ENCODE measurements at places on chromosomes 11 and 22.

- DNase-seq = no peak
Measured at GRCh38 chr11:11500744-11501487, 120.9 kb downstream of the GALNT18 start.

GRCh38 chr11:102451041-102451680 is 1.4 kb downstream of the TMEM123 start:
- no peak for DNase-seq

DNA sequence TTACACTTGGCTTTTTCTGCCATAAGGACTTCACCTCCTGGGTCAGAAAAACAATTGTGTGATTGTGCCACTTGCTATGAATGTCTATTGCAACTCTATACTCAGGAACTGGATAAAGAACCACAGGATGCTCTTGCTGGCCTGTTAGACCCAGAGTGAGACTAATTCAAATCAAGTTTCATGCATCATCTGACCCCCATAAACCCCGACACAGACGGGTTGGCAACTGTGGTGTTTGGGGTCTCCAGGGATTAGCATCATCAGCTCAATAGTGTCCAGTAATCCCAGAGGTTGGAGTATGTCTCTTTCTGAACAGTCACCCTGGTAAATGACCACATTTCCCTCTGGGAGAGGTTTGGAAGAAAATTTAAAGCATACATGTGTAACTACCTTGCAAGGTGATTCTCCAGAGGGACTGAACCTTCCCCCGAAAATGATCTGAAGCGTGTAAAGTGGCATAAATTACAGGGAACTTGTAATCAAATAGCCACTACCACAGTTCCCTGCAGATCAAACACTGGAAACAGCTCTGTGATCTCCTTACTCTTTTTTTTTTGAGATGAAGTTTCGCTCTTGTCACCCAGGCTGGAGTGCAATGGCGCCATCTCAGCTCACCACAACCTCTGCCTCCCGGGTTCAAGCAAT is 1097.6 kb downstream of the TBC1D22A start:
- DNase-seq = no peak

- DNase-seq = peak; percentile 91
Measured at GRCh38 chr11:12914400-12914912, 94.7 kb upstream of the RASSF10 start.

- DNase-seq = no peak
Measured at GRCh38 chr11:13118194-13118593, 109.1 kb downstream of the RASSF10 start.

GRCh38 chr11:134573857-134574256 is 161.8 kb upstream of the B3GAT1 start:
- peak; percentile 35 for DNase-seq

- DNase-seq = no peak
Measured at GRCh38 chr11:123507043-123507442, 77.0 kb downstream of the GRAMD1B start.

GRCh38 chr11:101584655-101585054 is 848 bp upstream of the TRPC6 start:
- DNase-seq = no peak

DNA sequence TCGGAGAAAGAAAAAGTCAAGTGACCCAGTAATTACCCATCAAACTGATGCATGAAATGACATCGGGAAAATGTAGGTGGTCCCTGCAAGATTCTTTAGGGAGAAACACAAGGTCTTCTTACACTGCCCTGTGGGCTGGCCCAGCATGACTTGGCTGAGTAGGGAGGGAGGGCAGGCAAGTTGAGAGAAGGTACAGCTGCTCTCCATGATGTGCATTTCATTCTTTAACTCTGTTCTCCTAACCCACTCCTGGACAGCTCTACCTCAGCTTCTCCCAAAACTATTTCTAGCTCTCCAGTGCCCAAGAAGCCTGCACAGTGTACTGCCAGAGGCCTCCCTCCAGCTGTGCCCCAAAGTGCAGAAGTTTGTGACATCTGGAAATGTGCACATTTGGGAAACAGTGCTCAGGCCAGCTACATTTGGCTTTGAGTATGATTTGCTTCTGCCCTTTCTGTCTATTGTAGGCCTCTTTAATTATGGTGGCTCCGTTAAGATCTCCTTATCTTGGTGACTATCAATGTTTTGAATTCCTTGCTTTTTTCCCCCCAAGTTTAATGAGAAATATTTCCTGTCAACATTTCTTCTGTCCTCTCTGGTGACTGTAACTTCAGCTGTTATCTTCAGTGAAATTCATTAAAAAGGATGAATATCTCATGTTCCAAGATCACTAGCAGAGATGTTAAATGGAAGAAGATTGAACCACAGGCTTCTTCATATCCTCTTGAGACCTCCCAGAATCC is 26.7 kb upstream of the PRSS23 start:
- DNase-seq = no peak

DNA sequence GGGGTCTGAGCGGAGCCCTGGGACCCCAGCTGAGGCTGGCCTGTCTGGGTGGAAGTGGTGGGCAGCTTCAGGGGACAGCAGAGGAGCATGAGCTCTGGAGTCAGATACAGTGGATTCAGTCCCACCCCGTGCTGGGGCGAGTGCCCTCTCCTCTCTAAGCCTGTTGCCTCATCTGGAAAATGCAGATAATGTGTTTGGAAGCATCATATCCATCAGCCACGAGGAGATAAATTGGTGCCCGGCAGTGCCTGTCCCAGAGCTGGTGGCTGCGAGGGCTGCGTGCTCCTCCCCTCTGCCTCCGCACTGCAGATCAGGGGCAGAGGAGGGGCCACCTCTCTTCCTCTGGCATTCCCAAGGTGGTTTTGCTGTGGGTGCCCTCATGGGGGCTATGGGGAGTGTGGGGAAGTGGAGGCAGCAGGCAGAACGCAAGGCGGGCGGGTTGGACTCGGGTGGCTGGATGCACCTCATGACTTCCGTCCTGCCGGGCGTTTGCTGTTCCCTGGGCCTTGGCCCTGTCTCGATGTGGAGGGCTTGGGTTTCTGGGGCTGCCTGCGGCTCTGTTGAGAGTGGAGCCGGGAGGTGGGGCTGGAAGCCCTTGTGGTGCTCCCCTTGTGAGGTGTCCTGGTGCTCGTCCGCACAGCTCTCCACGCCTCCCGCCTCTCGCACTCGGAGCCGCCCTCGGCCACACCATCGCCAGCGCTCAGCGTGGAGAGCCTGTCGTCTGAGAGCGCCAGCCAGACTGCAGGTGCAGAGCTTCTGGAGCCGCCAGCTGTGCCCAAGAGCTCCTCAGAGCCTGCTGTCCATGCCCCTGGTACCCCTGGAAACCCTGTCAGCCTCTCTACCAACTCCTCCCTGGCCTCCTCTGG is 20.9 kb downstream of the MICALL1 start:
- DNase-seq = no peak

DNA sequence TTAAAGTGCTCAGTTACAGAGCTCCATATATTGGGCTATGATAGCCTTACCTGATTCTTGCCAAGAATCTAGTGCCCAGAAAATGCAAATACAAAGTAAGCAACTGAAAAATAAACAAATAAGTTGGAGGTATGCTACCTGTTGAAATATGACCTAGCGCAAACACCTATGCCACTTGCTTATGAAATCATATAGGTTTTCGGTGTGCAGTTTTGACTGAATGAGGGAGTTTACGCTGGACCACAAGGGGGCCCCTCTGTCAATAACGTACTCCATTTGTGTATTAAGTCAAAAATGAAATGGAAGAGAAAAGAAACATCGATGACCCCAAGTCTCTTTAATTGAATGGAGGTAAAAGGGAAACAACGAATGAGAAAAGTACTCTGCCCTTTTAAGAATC is 84.9 kb upstream of the TRIM77 start:
- no peak for DNase-seq

DNA sequence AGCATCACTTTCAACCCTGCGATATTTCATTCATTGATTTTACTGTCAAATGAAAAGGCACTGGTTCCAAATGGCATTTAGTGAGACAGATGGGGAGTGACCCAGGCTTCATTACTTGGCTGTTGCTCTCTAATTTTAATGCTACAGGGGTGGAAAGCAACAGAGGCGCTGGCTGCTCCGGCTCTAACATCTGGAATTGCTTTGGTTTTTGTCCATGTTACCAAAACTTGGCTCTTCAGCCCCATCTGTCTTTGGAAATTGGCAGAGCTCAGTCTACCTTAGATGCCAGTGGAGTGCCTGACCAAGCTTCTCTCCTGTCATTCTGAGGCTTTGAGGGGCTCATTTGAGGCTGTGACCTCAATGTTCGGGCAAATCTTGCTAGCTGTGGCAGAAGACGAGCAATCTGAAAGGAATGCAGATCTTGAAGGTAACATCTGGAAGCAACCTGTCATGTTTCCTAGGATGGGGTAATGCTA is 409.5 kb upstream of the SYN3 start:
- DNase-seq = no peak

DNA sequence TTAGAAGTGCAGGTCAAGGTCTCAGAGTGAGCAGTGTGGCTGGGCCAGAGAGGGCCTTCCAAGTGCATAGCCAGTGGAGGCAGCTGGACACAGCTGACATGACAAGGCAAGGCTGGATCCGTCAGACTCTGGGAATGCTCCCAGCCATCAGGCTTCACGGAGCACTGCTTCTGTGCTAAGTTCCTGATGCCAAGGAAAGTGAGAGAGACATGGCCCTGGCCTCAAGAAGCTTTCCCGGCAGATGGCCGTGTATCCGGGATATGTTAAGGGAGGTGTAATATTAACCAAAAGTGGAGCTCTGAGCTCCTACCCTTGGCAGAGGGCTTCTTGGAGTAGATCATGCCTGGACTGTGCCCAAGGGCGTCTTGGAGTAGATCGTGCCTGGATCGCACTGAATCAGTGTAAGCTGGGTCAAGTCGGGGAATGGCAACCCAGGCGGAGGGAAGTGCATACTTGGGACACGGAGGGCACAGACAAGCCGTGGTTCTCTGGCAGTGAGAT is 7.4 kb upstream of the EFCAB6 start:
- DNase-seq = no peak

DNA sequence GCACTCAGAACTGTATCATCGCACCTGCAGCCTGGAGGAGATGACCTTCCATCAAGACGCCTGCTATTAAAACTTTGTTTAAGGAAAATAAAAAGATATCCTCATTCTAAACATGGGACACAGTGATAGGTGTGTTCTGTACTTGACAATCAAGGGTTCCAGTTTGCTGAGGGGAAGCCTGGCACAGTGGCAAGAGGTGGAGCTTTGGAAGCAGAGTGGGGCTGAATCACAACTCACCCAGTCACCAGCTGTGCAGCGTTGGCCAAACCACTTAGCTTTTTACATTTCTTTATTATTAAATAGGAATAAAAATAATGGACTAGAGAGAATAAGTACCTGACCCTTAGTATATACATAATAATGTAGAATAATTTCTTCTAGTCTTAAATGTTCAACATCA is 220.7 kb downstream of the TENM4 start:
- no peak for DNase-seq

DNA sequence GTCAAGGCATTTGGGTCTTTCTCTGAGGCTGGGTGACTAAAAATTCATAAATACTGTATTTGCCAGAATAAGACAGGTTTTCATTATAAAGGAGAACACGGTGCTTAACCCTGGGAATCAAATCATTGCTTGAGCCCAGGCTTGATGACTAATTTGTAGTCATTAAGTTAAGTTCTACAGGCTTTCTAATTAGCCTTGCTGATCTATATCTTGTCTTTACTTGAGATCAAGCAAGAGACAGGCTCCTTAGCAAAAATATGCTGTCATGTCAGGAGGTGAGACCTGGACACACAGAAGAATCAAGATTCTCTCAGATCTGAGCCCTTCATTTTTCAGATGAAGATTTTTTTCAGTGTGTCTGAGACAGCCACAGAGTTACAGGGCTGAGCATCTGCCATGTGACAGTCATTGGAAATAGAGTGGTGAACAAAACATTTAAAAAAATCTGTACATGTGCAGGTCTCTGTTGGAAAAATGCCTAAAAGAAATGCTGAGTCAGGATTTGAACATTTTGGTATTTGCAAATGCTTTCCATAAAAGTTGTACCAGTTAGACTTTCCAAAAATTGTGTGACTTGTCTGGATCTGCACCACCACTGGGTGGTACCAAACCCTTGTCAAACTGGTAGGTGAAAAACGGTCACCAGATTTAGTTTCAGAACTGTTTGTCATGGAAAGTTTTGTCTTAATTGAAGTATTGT is 14.6 kb downstream of the ACAT1 start:
- no peak for DNase-seq

- DNase-seq = no peak
Measured at GRCh38 chr11:44615041-44615755, 49.7 kb downstream of the CD82 start.

GRCh38 chr11:126444072-126444471 is 88.6 kb downstream of the ST3GAL4 start:
- no peak for DNase-seq

GRCh38 chr11:124081483-124081882 is 33.8 kb upstream of the VWA5A start:
- DNase-seq = no peak

- no peak for DNase-seq
Measured at GRCh38 chr11:89498845-89499448, 7.8 kb upstream of the NOX4 start.

- no peak for DNase-seq
Measured at GRCh38 chr11:43756575-43756974, 76.0 kb downstream of the HSD17B12 start.

GRCh38 chr11:100013011-100013410 is 674.1 kb upstream of the ARHGAP42 start:
- no peak for DNase-seq

GRCh38 chr11:13302420-13302958 is 24.9 kb downstream of the BMAL1 start:
- DNase-seq = peak; percentile 44

GRCh38 chr11:8233691-8234424 is 29.8 kb downstream of the LMO1 start:
- DNase-seq = no peak

DNA sequence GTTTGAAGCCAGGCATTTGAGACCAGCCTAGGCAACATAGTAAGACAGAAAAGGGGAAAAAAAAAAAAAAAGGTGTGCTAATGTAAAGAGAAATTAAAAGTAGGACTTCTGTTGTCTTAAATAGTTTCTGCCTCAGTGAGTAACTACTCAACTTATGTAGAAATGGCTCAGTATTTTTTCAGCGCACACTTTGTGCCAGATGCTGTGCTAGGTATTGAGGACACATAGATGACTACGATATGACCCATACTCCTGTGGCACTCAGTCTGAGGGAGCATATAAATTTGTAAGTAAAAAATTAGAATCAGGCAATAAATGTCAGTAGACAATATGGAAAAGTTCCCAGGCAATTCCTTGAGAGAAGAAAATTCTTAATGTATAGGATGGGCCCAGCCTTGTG is 93.9 kb downstream of the YAP1 start:
- no peak for DNase-seq

- DNase-seq = no peak
Measured at GRCh38 chr22:19559324-19559811, 35.2 kb upstream of the CLDN5 start.

DNA sequence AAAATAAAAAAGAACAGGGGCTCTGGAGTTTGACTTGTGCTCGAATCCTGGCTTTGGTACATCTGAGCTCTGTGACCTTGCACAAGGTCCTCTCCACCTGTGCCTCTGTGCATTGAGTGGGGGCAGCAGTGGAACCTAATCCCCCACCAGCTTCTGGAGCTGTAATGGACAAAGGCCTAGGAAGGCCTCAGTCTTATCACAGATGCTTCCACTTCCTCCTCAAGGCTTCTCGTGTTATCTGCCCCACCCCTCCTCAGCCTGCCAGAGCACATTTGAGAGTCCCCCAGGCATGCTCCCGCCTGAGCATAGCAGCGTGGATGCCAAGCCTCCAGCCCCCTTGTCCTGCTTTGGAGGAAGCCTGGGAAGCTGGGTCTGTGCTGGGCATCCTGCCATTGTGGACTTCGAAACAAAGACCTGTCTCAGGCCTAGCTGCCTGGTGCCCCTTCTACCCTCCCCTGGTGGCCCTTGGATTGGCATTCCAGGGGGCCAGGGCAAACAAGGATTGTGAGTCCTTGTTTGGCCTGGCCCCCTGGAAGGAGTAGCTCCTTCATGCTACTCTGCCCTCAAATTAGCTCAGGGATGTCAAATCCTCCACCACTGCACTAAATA is 15.0 kb downstream of the SLC35E4 start:
- peak; percentile 44 for DNase-seq
